Stimulated activated CD8-positive, alpha-beta memory T cell treated with anti-CD3 and anti-CD28 coated beads, Interleukin-15, amount 100 ng/mL, for 24 hours (primary cell): ENCODE measurements at places on chromosomes 4 and X.

DNA sequence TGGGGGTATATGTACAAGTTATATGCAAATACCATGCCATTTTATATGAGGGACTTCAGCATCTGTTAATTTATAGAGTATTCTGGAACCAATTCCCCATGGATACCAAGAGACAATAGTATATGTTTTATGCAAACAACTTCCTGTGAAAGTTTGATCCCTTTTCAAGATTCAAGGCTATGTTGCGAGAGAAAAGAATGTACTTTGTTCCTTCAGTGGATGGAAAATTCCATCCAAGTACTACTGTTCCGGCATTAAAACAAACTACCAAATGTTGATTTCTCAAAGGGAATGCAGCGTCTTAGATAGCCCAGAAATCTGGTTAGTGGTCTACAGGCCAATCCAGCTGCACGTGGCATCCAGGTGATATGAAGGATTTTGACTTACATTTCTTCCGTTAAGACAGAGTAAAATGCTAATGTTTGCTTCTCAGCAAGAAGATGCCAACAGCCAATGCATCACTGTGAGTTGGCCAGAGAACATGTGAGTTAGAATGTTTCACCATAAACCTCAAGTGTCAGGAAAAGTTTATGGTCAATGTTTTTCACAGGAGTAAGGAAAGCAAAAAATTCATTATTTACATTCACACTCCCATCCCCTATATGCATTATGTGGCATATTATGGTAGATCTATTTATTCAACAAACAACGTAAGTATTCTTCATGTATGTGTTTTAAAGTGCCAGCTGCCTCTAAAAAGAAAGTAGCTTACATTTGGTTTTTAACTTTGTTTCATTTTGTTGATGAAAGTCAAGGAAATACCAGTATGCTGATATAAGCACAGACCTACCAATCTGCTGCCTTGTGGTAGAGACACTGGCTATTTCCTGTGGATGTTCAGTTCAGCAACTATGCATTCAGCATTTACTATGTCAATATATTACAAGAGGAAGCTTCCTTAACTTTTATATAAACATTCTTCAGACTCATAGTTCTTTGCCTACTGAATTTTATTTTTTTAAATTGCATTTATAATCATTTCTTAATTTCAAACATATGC, 44.4 kb downstream of the METTL14 start:
- DNase-seq = no peak

- no peak for DNase-seq
Observed at GRCh38 chrX:96776966-96777365, 92.3 kb downstream of the DIAPH2 start.

GRCh38 chr4:182752158-182752910, 164.9 kb downstream of the DCTD start:
- no peak for DNase-seq

GRCh38 chrX:121011254-121011653, 25.7 kb upstream of the CT47A1 start:
- no peak for DNase-seq

- no peak for DNase-seq
Observed at GRCh38 chrX:20967725-20968124, 406.5 kb upstream of the CNKSR2 start.

- DNase-seq = no peak
Observed at GRCh38 chr4:26083987-26084386, 170.0 kb downstream of the SMIM20 start.

DNA sequence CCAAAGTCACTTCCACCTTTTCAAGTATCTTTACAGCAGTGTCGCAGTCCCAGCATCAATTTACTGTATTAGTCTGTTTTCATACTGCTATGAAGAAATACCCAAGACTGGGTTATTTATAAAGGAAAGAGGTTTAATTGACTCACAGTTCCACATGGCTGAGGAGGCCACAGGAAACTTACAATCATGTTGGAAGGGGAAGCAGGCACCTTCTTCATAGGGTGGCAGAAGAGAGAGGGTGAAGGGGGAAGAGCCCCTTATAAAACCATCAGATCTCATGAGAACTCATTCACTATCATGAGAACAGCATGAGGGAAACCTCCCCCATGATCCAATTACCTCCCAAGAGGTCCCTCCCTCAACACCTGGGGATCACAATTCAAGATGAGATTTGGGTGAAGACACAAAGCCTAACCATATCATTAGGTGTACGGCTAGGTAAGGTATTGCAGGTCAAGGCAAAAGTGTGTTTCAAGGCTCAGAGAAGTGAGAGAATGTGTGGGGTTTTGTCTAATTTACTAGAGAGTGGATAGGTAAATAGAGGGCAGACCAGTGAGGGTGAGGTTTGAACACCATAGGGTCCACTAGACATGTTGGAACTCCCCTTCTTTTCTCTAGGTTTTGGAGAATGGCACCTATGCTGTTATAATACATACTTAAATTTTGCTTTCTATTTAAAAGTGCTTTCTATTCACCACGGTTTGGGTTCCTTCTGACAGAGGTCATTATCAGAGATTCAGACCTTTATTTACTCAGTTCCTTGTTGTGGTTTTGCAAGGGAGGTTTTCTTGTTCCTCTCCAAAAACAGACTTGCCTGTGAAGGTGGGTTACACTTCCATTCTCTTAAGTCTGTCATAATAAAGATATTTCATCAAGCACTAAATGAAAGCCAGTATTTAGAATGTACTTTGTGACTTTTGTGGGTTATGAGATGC, 186.6 kb downstream of the CPEB2 start:
- no peak for DNase-seq

DNA sequence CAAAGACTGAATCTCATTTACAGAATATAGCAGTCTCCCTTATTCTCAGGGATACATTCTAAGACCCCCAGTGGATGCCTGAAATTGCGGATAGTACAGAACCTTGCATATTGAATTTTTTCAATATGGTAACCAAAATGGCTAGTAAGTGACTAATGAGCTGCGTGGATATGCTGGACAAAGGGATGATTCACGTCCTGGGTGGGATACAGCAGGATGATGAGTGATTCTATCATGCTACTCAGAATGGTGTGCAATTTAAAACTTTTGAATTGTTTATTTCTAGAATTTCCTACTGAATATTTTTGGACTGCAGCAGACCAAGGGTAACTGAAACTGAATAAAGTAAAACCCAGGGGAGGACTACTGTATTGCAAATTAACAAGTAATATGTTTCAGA, 66.7 kb downstream of the STAG2 start:
- DNase-seq = no peak

DNA sequence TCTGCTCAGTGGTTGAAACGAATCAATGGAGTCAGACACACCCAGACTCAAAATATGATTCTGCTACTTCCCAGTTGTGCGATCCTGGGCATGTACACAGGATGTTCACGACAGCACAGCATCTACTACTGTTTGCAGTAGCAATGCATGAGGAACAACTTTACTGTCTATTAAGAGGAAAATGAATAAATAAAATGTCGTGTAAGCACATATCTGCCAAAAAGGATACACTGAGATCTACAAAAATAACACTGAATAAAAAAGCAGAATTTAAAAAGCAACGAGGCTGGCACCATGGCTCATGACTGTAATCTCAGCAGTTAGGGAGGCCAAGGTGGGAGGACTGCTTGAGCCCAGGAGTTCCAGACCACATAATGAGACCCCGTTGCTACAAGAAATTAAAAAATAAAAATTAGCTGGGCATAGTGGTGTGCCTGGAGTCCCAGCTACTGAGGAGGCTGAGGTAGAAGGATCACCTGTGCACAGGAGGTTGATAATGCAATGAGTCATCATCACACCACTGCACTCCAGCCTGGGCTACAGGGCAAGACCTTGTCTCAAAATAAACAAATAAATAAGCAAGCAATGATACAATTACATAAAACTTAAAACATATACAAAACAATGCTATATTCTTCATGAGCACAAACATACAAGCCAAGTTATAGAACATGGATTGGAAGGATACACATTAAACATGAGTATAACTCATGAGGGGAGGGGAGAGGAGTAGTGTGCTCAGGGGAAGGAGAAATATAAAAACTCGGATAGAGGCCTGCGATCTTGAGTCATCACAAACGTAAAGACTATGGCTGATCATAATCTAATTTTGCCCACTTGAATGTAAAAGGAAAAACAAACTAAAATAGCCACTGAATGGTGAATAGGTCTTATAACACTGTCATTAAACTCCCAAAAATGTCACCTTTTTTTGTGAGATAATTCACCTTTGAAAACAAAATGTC, 8.6 kb downstream of the CFAP97 start:
- no peak for DNase-seq

- DNase-seq = no peak
Observed at GRCh38 chr4:83686166-83686565, 150.3 kb downstream of the GPAT3 start.

GRCh38 chr4:988726-989721, 2.2 kb downstream of the IDUA start:
- DNase-seq = no peak

- DNase-seq = no peak
Observed at GRCh38 chr4:142984871-142985585, 138.9 kb upstream of the INPP4B start.

DNA sequence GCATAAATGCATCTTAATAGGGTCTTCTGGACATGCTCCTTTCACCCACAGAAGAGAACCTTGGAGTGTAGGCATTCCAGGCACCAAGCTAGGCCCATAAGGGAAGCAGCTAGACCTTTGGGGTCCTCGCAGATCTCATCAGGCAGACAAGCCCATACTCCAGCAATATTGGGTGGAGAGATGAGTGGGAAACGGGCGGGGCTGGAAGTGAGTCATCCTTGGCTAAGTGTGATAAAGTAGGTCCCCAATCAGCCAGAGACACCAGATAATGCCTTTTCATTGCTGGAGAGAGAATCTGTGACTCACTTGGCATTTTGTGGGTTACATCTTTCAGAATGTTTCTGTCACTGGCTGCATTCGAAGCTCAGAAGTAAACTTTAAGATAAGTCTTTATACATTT, 133.3 kb upstream of the MBNL3 start:
- peak; percentile 0 for DNase-seq

DNA sequence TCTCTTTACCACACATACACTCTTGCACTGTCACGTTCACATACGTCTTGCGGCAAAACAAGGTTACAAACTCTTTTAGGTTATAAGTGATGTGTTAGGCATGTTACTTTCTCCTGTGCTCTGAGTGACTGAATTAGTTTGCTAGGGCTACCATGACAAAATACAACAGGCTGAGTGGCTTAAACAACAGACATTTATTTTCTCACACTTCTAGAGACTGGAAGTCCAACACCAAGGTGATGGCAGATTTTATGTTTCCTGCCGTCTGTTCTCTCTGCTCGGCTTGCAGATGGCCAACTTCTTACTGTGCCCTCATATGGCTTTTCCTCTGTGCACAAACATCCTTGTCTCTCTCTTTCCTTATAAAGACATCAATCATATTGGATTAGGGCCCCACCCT, 1224.3 kb upstream of the TENM3 start:
- DNase-seq = no peak

- DNase-seq = no peak
Observed at GRCh38 chr4:147524601-147525000, 43.7 kb downstream of the EDNRA start.

- no peak for DNase-seq
Observed at GRCh38 chr4:72076562-72076961, 44.8 kb downstream of the NPFFR2 start.

DNA sequence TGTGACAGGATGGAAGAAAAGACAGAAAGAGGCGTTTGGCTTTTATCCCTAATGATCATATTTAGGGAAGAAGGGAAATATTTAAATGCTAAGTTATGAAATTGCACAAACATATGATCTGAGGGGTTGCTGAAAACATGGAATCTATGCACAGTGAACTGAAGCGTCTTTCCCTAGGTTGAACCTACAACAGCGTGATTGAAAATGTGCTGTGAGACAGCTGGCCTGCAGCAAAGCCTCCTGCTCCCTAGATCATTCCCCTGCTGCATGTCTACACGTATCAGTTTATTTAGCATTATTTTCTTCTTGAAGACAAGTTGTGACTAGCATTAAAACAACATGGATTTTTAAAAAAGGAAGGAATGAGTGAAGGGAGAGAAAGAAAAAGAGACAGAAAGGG, 272.5 kb upstream of the TRAM1L1 start:
- no peak for DNase-seq

DNA sequence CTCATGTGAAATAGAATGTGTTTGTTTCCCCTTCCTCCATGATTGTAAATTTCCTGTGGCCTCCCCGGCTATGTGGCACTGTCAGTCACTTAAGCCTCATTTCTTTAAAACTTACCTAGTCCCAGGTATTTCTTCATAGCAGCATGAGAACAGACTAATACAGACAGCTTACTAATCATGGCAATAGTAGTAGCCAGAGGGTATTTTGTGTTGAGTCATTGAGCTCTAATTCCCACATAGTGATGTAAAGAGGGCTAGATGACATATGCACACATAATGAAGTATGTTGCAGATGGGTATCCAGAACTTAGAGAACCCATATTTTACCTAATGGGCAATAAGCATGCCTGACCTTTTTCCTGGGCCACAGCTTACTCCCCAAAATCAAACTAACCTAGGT, 1197.2 kb downstream of the PCDH7 start:
- DNase-seq = no peak

- DNase-seq = no peak
Observed at GRCh38 chrX:42803320-42803719, 25.4 kb upstream of the PPP1R2C start.

DNA sequence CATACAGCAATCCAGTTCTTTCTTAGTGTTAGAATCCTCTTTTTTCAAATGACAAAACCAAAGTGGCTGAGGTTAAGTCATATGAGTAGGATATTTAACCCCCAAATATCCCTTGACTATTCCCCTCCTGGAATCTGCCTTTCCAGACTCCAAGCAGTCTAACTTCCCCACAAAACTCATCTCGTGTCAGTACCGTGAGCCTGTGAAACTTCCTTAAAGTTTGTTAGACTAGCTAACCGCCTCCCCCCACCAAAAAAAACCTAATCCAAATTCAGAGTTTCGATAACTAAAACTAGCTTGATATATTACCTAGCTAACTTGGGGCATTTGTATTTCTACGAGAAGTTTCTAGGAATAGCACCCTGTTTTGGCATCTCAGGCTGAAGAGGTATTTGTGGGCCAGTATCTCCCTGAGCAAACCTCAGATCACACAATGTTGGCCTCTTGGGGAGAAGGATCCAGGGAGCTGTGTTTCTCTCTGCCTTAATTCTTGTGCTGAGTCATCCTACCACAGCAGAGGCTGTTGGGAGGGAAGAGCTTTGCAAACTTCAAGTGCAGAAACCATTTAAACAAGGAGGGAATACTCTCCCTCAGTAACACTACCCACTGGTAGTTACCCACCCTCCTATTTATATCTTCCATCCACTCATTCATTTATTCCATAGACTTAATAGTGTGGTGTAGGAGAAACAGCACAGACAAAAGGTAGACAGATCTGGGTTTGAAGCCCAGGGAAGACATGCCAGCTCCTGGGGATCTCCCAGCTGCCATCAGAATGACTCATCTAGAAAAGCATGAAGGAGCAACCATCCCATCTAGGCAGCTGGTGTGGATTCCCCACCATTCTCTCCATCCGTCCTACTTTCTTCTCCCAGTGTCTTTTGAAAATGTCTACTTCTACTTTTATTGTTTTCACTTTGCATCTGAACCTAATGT, 39.3 kb upstream of the TXK start:
- DNase-seq = no peak

GRCh38 chr4:118983293-118983692, 94.6 kb downstream of the SYNPO2 start:
- DNase-seq = no peak
